ENCODE measurements at places on chromosomes 5 and 9.

GRCh38 chr5:16880547-16880946 lies 55.5 kb downstream of the MYO10 start:
- DNase-seq = no peak

DNA sequence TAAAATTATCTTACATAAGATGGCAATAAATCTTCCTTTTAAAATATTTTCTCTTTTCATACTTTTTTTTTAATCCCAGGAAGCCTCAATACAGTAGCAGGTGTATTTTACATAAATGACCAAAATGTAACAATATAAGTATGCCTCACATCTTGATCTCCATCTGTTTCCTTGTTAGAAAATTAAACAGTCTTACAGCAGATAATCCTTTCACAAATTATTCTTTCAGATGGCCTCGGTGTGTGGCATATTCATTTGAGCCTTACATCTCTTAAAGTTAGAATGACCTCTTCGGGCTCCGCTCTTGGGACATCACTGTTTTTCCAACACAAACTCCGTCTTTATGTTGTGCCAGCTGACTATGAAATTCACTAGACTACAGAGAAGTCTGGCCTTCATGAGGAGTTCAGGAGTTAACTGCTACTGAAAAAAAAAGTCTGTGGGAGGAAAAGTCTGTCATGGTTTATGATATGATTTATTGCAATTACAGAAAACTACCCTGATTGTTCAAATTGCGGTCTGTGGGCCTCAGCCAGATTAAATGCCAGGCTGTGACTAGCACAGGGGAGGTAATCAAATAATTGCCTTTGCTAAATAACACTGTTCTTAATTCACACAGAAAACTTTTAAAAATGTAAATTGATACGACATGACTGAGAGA lies 292.9 kb upstream of the PUM3 start:
- no peak for DNase-seq

- DNase-seq = no peak
Observed at GRCh38 chr5:126659805-126660482, 59.2 kb downstream of the PHAX start.

DNA sequence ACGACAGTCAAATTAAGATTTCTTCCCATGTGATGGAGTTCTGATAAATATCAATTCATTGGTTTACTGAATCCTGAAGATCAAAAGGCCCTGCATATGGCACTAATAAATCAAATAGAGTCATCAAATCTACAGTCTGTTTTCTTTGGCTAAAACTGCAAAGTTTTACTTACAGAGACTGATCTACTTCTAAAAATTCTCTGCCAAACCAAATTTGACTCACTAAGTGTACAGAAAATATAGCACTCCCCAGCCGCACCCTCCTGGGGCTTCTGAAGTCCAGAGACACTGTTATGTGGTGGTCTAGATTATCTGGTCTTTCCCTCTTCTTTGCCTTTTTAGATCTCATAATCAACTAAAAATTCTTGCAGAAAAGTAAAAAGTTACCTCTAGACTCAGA lies 237.7 kb downstream of the MLLT3 start:
- DNase-seq = no peak

GRCh38 chr5:65363499-65363898 lies 118.2 kb downstream of the ADAMTS6 start:
- no peak for DNase-seq

DNA sequence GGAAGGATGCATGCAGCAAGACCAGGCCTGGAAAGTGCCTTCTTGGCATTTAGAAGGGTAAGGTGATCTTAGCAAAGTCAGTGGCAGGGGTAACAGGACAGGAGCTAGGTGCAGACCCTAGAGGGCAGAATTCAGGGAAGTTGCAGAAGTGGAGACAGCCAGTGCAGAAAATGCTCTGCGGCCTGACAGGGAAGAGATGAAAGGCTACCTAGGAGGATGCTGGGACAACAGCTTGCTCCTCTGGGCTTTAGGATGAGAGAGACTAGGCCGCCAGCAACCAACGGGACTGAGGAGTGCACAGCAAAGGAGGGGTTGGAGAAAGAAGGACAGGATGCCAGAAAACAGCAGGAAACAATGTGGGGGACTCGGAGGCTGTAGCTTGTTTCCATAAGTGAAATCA lies 219.9 kb downstream of the FSTL4 start:
- no peak for DNase-seq

DNA sequence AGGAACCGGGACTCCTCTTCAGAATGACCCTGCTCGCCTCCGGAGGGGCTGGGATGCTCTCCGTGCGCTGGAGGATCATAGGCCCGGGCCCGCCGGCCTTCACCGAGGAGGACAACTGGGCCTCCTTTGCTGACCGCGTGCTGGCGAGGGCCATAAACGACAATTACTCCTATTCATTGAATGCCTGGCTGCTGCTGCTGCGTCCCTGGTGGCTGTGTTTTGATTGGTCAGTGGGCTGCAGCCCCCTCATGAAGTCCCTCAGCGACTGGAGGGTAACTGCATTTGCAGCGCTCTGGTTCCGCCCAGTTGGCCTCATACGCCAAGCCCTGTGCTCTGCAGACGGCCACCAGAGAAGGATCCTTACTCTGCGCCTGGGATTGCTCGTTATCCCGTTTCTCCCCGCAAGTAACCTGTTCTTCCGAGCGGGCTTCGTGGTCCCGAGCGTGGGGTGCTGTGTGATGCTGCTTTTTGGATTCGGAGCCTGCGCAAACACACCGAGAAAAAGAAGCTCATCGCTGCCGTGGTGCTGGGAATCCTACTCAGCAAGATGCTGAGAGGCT lies 16.6 kb downstream of the OR2V1 start:
- DNase-seq = no peak

GRCh38 chr5:32109236-32109635 lies 64.9 kb downstream of the GOLPH3 start:
- DNase-seq = no peak

DNA sequence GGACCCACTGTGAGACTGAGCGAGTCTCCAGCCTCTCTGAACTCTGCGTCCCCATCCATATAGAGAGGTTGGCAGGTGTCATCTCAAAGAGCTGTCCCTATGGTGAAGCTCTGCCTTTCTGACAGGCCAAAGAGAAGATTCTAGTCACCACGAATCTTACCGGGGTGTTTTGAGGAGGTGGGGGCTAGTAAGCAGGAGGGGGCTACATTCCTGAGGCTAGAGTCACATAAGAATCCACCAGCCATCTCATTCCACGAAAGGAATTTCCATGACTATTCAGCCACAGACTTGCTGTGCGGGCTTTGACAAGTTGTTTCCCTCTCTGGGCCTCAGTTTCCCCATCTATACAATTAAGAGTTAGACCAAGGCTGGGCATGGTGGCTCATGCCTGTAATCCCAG lies 16.3 kb downstream of the PDGFRB start:
- DNase-seq = no peak

DNA sequence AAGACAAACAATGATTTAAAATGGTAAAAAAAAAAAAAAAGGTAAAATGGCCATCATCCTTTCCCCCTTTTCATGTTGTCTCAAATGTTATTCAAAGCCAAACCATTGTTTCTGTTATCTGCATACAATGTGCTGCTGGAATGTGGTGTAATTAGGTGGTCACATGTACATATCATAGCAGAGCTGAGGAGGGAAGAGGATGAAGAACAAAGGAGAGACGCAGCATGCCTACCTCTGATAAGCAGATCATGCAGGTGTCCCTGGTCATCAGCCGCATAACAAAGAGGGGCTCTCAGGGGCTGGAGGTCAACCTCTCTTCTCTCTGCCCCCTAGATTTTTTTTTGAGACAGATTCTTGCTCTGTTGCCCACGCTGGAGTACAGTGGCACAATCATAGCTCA lies 141.0 kb downstream of the CARTPT start:
- no peak for DNase-seq

- DNase-seq = no peak
Observed at GRCh38 chr9:126366366-126367011, 39.9 kb downstream of the MVB12B start.

GRCh38 chr5:143515829-143516228 lies 112.3 kb upstream of the NR3C1 start:
- no peak for DNase-seq

GRCh38 chr9:27157097-27157496 lies 48.1 kb downstream of the TEK start:
- DNase-seq = no peak

DNA sequence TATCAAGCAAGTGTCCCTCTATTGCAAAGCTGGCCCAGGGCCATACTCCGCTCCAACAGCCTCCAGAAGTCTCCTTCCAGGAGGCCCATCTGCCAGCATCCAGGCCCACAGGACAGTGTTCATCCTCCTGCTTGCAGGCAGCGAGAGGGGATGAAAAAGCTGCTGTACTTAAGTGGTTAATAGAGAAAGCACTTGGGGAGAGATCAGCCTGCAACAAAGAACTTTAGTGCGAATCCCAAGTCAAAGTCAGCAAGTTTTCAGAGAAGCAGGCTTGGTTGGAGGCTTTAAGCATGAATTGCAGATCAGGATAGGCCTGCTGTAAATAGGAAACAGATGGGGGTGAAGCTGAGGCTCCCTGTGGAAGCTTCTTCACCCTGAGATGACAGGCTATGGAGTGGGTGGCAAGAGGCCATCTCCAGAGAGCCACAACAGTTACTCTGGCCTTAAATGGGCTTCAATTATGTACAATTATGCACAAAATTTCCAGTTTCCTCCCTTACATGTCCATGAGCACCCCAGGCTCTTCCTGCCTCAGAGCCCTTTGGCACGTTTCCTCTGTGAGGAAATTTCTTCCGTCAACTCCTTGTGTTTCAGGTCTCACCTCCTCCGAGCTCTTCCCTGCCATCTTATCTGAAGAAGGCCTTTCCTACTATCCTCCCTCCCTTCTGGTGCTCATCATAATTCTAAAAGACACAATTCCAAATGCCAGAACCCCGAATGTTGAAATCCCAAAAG lies 98.0 kb upstream of the NR3C1 start:
- DNase-seq = no peak

GRCh38 chr9:101639785-101640665 lies 45.3 kb upstream of the PPP3R2 start:
- DNase-seq = no peak

GRCh38 chr5:2155556-2155955 lies 272.8 kb upstream of the IRX4 start:
- no peak for DNase-seq

DNA sequence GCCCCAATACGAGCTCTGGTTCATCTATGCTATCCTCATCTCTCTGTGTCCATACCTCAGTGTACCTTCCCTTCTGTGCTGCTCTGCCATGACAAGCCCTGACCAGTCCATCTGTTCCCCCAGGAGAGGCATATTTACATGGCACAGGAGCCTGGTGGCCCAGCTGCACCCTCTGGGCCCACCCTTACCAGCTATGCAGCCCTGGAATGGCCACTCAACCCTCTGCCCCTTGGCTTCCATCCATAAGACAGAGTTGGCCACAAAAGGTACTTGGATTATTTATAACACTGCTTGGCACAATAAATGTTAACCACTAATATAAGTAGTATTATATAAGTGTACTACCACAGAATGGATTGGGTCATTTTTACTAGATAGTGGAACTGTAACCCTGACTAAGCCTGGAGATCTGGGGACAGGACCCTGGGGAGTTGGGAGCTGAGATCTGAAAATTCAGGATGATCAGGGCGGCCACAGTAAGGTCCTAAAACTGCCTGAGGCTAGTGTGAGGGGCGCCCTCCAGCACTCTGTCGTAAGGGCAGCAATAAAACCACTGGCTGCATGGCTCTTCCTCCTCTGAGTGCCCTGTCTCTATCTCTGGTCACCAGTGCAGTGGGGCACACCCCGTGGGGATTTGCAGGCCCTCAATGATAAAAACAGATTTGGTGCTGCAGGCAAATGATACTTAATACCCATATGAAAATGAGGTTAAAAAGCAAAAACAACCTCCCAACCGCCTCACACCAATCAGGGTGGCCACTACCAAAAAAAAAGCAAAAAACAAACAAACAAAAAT lies 65.8 kb downstream of the SEMA4D start:
- no peak for DNase-seq

DNA sequence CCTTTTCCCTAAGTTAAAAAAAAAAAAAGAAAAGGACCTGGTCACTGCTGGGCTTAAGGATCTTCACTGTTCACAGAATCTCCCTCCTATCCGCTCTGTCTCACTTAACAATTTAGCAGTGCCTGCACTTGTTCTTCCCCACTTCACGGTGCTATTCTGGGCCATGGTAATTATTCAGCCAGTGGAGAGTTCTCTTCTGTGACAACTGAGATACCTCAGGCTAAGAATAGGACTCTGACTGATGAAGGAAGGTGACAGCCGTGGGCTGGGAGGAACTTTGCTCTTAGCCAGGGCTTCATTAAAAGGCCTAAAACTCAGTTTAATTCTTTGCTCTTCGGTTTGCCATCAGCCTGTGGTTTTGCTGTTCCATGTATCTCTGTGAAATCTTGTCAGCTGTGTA lies 51.9 kb upstream of the ENTREP1 start:
- no peak for DNase-seq

DNA sequence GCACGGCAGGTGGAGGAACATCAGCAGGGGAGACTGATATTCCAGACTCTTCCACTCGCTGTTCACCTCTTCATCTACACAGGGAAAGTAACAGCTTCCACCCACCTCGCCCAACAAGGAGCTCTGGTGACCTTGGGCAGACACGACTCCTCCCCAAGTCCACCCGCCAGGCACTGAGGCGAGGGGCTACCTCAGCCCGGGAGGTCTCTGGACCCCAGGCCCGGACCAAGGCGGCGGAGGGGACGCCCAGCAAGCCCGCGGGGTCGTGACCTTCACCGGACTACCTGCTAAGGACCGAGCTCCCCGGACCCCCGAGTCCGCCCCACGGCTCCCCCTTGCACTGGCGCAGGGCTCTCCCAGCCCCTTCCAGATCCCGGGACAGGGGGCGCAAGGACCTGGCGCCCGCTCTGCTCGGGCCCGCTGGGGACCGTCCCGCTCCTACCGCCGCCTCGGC lies 70.2 kb upstream of the LPCAT1 start:
- no peak for DNase-seq

DNA sequence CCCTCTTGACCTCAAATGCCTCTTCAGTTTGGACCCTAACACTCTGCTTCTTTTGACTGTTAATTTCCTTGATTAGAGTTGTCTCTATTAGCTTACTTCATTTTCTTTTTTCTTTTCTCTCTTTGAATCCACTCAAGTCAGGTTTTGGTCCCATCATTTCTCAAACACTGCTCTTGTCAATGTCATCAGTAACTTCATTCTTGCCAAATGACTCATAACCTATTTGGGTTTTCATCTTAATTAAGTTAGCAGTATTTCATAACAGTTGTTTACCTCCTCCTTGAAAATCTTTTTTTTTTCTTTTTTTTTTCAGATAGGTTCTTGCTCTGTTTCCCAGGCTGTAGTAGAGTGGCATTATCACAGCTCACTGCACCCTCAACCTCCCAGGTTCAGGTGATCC lies 119.6 kb downstream of the PARP8 start:
- DNase-seq = no peak

All from activated CD4-positive, alpha-beta T cell treated with anti-CD3 and anti-CD28 coated beads, Interleukin-2, amount 10 ng/mL, durations not matched to agents 7 days and 5 days (primary cell).